Hepatic stellate cell (primary cell): ENCODE measurements at places on chromosomes 13 and 19.

DNA sequence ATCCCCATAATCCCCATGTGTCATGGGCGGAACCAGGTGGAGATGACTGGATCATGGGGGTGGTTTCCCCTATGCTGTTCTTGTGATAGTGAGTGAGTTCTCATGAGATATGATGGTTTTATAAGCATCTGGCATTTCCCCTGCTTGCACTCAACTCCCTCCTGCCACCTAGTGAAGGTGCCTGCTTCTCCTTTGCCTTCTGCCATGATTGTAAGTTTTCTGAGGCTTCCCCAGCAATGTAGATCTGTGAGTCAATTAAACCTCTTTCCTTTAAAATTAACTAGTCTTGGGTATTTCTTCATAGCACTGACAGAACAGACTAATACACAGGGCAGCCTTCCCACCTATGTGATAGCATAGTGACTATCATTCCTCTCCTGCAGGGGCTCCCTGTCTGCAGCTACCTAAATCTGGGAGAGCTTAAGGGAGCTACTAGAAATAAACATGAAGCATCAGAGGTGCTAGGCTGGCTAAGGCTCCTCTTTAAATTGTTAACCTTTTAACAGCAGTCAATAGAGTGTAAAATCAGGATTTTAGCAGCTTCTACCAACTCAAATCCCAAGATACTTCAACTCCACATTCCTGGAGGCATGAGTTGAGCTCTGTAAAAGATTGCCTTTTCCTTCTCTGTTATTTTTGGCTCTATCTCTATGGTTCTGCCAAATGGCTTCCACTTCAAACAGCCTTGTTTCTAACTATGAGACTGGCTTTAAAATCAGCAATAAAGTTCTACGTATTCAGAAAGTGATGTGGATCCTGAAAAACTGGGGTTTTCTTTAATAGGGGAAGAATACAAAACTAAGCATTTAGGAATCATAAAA, 112.3 kb downstream of the VWA8 start:
- peak; percentile 21 for DNase-seq

- DNase-seq = no peak
Measured at GRCh38 chr19:35533822-35534392, 651 bp downstream of the GAPDHS start.

DNA sequence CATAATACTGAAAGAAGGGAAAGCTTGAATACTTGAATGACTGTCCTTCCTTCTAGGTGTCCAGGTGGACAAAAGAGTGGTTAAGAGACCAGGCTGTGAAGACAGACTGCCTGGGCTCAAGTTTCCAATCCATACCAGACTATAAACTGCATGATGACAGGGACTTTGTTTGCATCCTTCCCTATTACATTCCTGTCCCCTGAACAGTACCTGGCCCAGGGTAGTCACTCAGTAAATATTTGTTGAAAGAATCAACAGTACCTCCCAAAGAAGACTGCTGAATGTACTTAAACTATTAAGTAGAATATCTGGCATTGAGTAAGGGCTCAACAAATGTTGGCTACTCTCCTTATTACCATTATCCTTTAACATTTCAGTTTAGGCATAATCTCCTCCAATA, 29.7 kb downstream of the MIPEP start:
- no peak for DNase-seq

DNA sequence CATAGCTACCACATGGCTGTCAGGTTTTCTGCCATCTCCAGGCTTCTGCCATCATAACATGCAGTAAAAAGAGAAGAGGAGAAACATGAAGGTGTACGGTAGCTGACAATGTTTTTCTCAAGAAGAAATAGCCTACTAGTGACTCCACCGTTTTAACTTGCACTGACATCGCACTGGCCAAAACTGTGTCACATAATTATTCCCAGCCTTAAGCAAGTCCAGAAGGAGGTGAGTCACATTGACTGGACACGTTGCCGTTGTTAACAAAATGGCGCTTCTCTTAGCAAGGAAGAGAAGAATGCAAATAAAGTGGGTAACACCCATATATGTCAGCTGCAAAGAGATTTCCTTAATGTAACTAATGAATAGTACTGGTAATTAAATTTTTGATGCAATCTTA, 810.4 kb upstream of the SLC10A2 start:
- no peak for DNase-seq

DNA sequence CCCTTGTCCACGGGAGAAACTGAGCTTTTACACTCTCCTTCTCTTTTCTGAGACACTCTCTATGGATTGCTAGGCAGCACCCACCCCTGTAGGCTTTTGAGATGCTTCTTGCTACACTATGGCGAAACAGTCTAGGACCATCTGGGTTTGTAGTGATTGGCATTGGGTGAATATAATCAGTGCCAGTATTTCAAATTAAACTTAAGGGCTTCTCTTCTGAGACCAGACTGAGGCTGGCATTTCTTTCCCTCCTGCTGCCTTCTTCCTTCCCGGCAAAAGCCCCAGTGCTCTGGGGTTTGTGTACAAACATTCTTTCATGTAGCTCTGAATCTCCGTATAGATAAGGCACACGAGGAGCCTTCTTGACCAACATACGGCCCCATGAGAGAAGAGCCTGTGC, 276.7 kb downstream of the SLC7A1 start:
- no peak for DNase-seq

GRCh38 chr19:31109636-31110035, 239.6 kb downstream of the TSHZ3 start:
- DNase-seq = no peak

DNA sequence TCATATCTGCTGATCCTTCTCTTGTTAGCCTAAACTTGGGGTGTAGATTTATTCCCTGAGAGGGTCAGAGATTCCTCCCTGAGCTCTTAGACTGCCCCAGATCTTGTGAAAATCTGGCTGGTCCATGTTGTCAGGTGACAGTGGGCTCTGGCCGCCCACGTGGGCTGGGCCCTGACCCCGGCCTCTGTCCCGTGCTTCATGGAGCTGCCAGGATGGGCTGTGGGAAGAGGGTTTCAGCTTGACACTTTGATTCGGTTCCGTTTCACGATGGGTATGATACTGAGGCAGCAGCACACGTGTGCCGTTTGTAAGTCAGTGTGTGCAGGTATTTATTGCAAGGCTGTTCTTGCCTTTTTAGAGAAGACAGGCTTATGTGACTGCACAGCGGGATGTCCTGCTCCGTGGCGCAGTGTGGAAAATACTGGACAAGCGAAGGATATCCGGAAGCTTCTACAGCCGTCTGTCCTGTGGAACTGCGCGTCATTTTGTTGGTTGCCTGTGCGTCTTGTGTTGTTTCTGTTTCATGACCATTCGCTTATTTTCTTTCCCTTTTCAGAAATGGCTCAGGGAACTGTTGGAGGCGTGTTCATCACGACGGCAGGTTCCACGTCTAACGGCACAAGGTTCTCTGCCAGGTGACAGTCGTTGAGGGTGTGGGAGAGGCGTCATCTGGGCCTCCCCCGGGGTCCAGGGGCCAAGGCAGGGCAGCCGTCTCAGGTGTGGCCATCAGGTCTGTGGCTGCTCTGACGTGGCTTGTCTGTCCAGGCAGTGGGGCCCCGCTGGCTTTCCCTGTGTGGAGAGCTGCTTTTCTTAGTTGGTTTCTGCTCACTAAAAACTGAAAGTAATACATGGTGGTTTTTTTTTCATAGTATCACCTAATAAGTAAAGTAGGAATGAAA, 20.5 kb downstream of the ATP4B start:
- no peak for DNase-seq

DNA sequence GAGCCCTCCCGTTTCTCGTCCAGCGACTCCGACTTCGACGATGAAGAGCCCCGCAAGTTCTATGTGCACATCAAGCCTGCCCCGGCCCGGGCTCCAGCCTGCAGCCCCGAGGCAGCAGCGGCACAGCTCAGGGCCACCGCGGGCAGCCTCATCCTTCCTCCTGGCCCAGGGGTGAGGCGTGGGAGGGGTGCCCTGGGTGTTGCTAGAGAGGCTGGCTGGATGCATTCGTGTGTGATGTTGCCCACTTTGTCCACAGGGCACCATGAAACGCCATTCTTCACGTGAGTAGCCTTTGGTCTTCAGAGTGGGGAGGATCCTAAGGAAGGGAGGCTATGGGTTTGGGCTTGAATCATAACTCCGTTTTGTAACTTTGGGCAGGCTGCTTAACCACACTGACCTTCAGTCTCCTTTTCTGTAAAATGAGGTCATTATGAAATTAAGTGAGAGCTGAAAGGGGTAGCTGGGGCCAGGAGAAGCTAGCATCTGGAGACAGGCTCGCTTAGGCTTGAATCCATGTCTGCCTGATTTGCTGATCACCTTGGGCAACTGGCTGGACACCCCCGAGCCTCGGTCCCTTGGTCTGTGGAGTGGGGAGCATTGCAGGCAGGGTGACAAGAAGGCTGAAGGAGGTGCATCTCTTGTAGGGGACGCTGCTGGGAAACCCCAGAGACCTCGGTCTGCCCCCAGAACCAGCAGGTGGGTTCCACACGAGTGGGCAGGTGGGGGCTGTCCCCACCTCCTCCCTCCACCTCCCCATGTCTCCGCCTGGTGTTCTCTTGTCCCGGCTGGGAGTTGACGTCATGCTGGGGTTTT, 18.7 kb upstream of the B3GNT3 start:
- DNase-seq = no peak

GRCh38 chr19:51735759-51736449, 12.1 kb upstream of the HAS1 start:
- DNase-seq = no peak

DNA sequence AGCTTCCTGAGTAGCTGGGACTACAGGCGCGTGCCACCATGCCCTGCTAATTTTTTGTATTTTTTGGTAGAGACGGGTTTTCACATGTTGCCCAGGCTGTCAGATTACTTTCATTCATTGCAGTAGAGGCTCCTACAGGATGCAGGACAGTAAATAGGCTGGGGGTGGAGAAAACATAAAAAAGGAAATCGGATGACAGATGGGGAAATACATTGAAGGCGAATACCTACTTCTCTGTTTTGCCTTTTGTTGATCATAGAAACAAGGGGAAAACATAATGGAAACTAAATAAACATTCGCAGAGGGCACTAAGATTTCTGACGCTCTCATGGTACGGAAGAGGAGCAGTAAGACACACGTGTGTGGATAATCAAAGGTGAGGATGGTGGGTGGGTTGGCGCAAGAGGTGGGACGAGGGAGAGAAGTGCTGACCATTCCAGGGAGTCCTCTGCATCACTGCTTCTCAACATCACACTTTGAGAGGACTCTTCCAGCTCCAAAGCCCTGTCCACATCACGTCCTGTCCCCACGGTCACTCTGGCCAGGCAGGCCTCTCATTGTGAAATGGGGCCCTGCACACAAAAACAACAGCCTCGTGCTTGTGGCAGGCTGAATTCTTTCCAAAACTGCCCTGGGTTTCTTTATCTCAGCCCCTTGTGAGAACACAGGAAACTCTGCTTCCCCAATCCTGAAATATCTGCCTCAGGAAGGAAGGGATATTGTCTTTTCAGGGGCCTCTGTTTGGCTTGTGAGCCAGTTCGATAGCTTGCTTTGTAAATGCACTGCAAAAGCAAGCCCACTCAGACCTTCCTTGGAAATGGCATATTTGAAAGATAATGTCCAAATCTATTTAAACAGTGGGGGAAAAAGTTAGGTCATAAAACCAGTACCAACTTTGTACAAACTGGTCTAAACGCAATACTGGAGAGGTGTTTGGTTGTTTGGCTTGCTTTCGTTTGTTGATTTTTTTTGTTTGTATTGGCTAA, 188.5 kb downstream of the FOXO1 start:
- DNase-seq = no peak

DNA sequence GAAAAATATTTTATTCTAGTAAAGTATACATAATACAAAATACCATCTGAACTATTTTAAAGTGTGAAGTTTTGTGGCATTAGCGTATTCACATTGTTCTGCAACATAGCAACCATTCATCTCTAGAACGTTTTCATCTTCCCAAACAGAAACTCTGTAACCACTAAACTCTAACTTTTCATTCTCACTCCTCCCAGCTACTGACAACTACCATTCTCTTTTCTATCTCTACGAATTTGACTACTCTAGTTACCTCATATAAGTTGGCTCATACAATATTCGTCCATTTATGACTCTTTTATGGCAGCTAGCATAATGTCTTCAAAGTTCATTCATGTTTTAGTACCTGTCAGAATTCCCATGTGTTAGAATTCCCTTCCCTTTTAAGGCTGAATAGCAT, 150.5 kb upstream of the MIR17HG start:
- DNase-seq = no peak

DNA sequence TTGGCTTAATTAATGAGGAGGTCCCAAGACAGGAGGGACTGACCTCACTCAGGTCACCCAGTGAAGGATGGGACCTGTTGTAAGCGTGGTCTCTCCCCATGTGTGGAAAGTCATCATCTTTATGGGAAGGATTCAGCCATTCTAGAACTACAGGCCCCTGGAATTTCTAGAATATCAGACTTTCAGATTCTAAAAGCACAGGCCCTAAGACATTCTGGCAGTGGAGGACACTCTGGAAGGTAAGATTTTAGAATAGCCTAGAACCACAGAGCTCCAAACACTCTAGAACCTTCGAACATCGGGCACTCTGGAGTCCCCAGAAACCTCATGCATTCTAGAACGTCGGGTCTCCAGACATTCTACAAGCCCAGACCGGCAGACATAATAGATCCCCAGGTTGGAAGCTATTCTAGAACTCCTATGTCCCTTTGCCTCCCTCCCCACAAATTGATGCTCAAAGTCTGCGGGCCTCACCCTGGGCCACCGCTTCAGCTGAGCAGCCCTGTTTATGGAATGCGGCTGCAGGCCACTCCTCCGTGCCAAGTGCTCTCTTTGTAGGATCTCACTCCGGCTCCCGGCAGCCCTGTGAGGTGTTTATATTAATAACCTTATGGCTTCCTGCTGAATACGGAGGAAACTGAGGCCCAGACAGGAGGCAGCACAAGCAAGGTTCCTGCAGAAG, 1.9 kb upstream of the KLK15 start:
- no peak for DNase-seq

DNA sequence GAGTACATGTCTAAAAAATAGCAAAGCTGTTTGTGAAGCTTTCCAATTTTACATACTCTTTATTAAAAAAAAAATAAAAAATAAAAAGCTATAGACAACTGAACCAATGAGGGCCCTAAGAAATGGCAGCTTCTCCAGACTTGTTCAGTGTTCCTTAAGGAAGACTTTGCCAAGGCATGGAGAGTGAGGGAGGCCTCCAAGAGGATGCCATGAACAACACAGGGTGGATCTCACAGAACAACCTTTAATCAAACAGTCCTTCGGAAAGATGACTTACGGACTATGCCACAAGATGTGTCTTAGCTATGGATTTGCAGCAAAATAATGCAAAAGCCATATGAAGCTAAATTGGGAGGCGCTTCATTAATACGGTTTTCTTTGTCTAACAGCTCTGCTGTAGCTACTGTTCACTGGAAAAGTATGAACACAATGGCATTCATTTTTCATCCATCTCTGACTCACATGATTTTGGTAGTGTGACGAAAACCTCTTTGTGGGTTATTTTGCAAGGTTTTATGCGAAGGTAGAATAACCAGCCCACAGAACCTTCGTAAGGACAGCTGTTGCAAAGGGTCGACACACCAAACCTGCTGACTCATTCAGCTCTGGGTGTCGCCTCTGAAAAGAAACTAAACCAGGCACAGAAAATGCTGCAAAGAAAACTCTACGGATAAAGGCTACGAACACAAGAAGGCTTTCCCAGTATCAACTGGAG, 27.7 kb downstream of the EFNB2 start:
- no peak for DNase-seq
